Brain pericyte (primary cell): ENCODE measurements at places on chromosomes 4 and X.

DNA sequence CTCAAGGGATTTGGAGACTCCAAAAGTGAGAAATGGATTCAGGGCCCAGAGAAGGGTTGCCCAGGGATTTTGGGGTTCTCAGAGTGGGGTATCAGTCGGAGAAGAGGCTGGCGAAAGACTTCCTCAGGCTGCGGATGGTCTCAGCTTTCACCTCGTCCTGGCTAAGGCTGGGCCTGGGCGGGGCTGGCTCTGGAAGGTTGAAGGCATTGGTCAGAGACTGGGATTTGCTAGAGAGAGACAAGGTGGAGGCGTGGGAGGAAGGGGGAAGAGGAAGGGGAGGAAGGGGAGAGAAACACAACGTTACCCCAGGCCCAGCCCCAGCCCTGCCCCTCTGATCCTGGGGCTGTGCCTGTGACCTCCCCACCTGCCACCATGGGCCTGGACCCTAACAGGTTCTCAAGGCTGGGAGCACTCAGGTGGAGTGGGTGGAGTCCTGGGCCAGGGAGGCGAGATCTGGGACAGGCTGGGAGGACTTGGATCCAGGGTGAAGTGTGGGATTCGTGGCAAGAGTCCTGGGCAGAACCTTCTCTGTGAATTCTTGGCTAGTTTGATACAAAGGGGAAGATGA is 9.4 kb upstream of the TIMP1 start:
- DNase-seq: no peak

- no peak for DNase-seq
Observed at GRCh38 chrX:143437439-143437838, 79.8 kb downstream of the SPANXN3 start.

DNA sequence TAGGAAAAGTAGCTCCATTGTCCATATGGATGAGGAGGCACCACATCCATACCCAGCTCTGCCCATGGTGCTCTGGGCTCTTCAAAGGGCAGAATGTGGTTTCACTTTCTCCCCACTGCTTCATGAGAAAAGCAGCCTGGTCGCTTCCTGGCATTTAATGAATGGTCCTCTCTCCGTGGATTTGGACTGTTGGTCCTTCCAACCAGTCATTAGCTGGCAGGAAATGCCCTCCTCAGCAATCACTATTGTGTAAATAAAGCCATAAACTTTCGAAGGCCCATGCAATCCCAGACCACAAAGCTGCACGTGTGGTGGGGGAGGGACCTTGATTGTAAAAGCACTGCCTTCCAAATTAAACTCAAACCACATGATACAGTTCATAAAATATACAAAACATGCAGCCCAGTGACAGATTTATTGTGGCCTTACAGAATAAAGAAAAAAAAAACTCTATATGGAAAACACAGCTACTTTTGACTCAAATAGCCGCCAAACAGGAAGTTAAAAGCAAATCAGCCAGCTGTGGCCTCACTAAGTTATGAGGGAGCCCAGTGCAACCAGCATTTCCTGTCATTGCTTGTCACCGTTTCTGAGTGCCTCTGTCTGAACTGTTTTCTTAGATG is 8.1 kb downstream of the MBNL3 start:
- DNase-seq: no peak

- DNase-seq: no peak
Observed at GRCh38 chr4:107870916-107871786, 46.4 kb downstream of the SGMS2 start.

GRCh38 chrX:13290891-13291614 is 28.8 kb downstream of the ATXN3L start:
- no peak for DNase-seq

DNA sequence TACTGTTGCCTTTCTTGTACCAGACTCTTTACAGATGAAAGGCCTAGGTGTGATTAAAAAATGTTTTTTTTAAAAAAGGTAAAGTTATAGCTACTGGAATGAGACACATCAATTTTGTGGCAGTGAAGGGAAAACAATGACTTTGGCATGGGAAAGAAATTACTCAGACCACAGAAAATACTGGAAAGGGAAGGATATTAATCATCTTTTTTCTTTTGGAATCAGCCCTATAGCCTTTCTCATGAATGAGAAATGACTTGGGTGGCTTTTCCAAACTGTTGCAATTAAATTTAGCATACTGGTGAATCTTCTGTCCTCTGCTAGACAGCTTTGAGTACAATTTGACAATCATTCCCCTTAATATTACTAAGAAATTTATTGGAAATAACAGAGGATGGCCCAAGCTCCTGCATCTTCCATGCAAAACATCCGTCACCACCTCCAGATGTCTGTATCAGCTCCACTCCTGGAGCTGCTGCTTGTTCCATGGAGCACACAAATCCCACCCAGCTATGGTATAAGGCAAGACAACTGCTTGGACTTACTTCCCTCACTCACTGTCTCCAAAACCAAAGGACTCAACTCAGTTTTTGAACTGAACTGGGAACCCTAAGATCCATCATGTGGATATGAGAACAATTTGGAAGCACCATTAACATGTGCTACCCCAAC is 97.6 kb upstream of the ARSJ start:
- no peak for DNase-seq

DNA sequence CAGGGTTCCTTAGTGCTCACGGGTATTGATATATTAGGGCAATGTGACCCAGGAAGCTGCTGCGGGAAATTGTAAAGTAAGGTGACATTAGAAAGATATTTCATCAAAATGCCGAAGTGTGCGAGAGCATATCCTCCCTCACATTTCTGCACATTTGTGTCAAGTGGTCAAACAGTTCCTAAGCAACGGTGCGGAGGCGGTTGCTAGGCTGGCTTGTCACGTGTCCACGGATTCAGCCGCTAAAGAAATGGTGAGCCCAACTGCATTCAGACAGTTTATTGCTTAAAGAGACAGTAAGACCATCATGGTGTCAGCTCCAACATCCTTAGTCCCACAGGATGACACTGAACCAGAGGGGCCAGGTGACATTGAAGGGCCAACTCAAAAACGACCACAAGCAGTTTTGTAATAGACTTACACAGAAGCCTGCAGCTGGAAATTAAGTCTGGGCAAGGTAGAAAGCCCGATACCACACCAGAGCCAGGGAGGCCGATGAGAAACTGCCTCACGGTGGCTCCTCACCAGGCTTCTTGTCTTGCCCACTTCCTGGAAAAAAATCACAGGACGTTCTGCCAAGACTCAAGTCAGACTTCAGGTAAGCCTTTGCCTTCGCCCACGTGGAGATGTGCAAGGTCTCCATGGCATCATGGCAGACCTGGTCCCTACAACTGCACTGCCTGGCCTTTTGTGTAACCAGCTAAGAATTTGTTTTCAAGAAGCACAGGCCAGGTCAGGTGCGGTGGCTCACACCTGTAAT is 50.4 kb downstream of the USP11 start:
- no peak for DNase-seq

- no peak for DNase-seq
Observed at GRCh38 chr4:18203966-18204365, 182.4 kb upstream of the LCORL start.

DNA sequence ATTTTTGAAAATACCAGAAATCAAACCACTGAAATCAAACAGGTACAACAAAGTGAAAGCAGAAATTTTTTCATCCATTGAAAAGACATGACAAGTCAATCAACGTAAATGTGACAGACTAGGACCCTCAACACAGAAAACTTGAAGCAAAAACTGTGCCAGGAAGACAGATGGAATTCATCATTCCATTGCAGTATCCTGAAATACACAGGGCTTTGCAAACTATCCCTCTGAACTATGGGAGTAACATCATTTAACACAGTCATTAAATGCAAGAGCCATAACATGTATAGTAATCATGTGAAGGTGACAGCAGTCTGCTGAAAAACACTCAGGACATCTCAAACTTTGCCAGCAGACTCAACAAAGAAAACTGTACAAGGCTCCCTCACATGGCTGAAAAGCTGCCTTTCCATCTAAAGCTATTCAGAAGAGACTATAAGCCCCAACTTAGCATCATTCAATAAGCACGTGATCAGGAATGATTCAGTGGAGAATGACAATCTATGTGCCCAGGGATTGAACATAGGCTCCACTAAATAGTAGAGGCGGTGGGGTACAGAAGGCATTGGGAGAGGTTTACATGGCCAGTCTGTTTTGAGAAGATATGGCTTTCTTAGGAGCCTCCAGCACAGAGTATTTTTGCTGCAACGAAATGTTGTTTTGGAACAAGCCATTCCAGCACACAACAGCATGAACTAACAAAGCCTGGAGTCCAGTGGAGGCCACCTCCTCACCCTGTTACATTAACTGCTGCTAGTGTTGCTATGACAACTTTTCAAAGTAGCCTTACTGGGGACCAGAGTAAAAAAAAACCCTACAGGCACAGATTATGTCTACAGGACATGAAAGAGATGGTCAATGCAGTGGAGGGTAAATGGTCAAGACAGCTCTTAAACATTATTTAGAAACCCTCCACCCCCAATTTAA is 274.5 kb upstream of the NOCT start:
- DNase-seq: no peak

DNA sequence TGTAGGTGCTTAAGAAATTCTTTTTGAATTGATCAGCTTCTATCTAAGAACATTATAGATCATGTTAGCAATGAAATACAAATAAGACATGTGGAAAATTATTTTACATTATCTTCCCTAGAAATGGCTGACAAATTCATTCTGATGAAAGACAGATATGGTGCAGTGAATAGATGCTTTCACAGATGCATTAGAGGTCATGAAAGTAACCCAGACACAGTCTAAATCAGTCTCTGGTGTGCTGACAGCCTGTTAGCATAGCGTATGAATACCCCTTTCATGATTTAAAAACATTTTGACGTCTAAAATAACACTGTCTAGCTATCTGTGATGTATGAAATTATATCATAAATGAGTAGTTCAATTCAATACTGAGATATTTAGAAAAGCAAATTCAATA is 180.9 kb downstream of the UNC5C start:
- DNase-seq: no peak

DNA sequence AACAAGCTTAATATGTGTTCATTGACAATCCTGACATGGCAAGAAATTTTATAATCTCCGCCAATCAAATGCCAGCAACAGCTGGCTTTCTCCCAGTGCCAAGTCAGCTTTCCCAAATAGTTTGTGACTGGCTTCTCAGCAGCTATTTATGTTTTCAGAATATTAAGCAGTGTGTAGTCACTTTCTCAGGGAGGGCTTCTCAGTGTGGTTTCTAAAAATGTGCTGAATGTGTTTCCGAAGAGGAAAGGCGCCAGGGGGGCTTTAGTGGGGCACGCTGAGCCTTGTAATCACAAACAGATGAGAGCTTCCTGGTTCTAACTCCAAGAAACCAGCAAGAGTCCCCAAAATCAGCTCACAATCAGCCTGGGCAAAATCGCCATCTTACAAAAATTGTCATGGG is 258.7 kb upstream of the CPEB2 start:
- peak; percentile 90 for DNase-seq

DNA sequence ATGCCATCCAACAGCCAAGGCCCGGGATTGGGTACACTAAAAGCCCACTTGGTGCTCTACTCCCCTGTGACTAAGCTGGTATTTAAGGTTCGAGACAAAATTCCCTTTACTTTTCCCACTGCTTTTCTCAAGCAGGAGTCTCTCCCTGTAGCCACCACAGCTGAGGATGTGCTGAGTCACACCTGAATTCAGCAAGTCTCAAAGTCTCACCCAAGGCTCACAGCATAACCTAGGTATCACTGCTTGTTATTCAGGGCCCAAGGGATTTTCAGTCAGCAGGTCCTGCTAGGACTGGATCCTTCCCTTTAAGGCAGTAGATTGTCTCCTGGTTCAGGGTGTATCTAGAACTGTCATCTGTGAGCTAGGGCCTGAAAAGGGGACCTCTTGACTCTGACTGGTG is 39.2 kb downstream of the FMR1NB start:
- no peak for DNase-seq

DNA sequence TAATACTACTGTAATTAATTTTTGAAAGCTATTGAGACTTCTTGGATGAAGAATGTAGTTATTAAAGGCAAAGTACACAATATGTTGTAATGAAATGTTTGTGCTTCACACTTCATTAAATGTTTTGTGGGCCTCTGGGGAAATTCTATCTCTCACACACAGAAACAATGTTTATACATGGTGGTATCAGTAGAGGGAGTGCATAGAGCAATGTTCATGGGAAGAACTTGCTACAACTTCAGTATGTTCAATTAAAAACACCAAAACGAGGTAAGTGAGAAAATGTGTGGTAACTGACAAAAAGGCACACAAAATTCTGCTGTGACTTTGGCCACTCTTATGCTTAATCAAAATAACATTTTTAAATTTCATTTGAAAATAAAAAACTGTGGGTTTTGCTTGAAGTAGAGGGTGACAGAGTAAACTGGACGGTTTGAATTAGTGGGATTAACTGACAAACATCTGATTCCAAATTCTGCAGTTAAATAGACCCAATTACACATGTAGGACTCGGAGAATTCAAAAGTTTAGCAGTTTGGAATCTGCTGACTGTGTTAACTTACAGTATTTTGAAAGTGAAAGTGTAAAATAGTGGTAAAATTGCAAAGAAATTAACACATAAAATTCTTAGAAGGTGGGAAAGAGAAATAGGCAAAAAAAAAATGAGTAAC is 111.4 kb upstream of the TTC29 start:
- no peak for DNase-seq

- DNase-seq: no peak
Observed at GRCh38 chr4:102492531-102493241, 8.5 kb upstream of the NFKB1 start.

GRCh38 chrX:97089116-97089515 is 205.4 kb downstream of the RPA4 start:
- no peak for DNase-seq

DNA sequence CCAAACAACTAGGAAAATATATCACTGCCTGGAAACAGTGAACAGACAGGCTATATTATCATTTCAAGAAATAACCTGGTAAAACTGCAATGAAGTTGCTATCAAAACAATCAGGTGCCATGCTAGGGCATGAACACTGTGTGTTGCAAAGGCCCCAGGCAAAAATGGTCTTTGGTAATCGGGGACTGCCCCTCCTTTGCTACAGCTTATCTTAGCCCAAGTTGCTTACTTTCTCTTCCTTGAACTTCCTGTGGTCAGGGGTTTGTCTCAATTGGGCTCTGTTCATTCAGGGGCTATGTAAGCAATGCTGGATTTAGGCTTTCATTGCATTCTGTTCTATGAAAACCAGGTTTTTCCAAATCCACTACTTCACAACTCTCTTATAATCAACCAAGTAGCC is 30.4 kb downstream of the SCML1 start:
- DNase-seq: no peak

- no peak for DNase-seq
Observed at GRCh38 chr4:53228036-53228435, 137.8 kb downstream of the SCFD2 start.

GRCh38 chr4:880684-881405 is 51.3 kb downstream of the GAK start:
- DNase-seq: no peak

- DNase-seq: no peak
Observed at GRCh38 chr4:112895811-112896608, 153.4 kb upstream of the ANK2 start.

- no peak for DNase-seq
Observed at GRCh38 chrX:67622053-67622585, 78.3 kb downstream of the AR start.

DNA sequence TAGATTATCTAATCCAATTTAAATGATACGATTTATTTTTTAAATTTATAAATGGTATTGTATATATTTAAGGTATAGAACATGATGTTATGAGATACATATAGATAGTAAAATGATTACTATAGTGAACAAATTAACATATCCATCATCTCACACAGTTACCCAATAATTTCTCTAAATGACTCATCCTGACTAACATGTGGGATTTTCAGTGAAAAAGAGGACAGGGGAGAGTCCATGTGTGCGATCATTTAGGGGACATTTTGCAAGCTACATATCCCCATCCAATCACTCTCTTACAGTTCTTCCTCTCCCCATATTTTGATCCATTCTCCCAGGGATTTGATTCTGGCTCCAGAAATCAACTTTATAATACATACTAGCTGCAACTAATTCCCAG is 88.2 kb downstream of the ABCB7 start:
- no peak for DNase-seq
